ENCODE measurements at places on chromosomes 16 and 17.

DNA sequence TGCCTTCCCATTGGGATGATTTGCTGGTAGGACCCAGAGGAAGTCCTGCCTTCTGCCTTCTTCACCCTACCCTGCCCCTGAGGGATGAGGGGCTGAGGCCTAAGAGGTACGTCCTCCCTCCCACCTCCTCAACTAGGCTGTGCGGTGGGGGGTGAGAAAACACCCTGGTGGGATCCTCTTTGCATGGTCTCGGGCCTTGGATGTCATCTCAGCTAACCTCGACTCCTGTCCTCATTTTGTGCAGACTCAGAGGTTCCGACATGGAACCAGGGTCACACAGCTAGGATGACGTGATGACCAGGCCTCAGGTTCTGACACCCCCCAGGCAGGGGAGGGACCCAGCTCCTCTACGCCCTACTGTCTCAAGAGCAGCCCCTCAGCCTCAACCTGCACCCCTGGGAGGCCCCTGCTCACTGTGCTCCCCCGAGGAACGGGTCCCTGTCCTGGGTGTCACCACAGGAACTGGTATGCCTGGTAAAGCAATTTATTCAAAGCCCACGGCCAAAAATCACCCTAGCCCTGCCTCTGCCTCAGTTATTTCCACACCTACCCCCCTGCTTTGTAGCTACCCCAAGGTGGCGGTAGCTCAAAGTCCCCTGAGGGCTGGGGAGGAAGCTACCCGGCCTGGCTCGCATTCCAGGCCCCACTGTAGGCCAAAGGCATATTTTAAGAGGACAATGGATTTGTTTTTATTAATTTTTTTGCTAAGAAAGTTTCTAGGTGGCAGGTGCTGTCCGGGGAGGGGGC, 17.5 kb downstream of the UNC13D start:
- no peak for DNase-seq

DNA sequence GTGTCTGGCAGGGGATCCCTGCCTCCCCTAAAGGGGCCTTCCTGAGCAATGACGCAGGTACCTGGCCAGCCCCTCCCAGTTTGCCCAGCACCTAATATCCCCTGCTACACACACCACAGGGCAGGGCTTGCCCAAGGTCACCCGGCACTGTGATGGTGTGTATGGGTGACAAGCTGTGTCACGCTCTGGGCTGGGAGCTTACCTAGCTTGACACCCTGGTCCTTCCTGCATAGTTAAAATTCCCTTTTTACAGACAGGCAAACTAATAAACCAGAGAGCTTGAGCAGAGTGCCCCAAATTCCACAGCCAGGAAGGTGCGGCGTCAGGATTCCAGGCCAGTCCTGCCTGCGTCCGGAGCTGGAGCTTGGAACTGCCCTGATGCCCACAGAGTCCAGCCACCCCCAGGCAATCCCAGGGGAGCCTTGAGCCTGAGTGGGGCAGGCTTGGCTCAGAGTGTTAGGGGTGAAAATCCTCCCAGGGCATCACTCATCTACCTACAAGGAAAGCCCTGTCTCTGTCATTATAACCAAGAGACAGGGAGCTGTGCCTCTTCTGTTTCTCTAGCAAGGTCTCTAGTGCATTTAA, 18.1 kb downstream of the MMP15 start:
- DNase-seq, result no peak

DNA sequence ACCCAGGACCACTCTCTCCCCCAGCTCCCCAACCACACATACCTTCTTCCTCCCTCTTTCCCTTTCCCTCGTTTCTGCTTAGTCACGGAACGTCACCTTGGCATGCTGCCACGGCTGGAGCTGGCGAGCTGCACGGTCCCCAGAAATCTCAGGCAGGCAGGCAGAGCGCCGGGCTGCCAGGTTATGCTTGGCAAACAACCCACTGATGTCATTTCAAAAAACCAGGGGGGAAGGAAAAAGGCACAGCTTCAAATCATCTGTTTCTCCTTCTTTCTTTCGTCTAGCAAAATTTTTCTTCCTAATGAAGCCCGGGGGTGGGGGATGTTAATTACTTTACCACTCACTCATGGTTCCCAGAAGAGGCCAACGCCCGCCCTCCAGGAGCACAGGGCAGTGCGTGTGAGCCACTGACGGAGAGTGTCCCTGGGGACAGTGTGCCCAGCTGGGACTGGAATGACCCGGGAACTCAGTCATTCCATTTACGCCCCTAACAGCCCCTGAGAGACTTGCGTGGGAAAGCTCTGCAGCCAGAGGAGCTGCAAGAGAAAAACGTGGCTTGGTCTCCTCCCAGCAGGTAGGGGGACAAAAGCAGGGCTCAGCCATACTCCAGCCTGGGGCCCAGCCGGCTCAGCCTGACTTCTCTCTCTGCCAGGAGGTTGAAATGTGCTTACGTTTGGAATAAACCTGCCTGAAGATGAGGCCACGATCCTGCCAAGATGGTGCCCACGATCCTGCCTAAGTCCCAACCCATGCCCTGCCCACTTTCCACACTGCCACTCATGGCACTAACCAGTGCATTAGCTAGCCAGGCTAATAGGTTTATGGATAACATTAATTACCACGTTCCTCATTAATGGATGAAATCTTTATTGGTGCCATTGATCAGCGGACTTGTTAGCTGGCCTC, 198.9 kb downstream of the ZFHX3 start:
- no peak for DNase-seq

GRCh38 chr16:72940886-72941285, 107.0 kb downstream of the ZFHX3 start:
- no peak for DNase-seq

DNA sequence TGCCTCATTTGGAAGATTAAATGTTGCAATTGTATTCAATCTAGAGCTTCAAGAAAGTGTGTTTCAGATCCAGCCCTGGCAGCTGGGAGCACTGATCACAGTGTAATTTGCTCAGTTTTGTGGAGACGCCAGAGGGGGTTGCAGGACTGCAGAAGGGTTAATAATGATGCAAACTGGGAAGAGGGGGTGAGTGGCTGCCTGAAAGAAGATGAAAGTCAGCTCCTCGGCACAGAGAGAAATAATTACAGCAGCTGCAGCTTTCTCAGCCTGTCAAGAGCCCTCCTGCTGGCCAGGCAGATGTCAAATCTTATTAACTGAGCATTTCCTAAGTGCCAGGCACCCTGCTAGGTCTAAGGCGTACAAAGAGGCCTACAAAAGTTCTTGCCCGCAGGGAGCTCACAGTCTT, 97.7 kb downstream of the ZNF18 start:
- DNase-seq, result no peak

- no peak for DNase-seq
Measured at GRCh38 chr17:49520386-49521087, 25.4 kb downstream of the NGFR start.

DNA sequence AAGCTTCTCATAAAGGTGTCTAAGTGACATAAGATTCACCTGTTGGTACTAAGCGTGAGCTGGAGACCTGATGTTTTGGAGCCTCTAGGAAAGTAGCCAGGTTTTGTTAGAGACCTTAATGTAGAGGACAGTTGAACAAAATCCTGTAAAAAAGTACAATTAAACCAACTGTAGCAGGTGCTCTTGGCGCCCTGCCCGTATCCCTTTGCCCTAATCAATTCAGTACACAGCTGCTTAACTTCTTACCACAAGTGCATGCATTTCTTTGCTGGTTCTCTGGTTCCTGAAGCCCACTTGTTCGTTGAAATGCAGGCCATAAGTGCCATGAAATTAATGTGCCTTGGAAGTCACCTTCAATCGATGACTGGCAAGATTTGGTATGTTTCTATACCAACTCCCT, 24.4 kb downstream of the GLP2R start:
- peak; percentile 32 for DNase-seq

GRCh38 chr16:75423723-75424104, 9.6 kb downstream of the CFDP1 start:
- no peak for DNase-seq

- DNase-seq, result no peak
Measured at GRCh38 chr16:54923055-54923473, 7.6 kb upstream of the IRX5 start.

DNA sequence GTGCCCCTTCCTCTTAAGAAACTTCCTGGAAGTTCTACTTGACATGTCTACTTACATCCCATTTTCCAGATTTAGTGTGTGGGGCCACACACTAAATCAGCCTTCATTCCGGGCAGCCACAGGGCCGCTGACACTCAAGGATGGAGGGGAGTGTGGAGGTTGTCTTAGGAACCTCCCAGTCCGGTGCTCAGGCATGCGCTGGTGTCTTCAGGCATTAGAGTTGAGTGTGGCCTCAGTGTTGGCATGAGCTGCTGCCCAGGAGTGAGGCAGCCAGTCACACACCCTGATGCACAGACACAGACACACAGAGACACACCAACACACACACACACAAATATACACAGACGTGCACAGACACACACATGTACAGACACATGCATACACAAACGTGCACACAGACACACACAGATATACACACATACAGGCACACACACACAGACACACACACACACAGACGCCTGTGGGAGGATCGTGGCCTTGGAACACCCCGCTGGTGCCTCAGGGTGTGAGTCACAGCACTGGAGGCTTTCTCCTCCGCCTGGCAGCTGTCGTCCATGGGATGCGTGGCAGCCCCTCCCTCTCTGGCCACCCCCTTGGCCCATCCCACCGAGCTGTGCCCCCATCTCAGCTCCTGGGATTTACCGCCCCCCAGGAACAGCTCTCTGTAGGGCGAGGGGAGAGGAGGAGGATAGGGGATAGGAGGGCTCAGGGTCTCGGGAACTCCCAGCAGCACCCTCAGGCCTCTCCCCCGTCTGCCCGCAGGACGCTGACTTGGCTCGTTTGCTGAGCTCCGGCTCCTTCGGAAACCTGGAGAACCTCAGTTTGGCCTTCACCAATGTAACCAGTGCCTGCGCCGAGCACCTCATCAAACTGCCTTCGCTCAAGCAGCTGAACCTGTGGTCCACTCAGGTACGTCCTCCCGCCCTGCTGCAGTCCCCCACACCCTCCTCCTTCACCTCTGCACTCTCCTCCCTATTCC, 75.6 kb upstream of the PLCG2 start:
- DNase-seq, result no peak

DNA sequence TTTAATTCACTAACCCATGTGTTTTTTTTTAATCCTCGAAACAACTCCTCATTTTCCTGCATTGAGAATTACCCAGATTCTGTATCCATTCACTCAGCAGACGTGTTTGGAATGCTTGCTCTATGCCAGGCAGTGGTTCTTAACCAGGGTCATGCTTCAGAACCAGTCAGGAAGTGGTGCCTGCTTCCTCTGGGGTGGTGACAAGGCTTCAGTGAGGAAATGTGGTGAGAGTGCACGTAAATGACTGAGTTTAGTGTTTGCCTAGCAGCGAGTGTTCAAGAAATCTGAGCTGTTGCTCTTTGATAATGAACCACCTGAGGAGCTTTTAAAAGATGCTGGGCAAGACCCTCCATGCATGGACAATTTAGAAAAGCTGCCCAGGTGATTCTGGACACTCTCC, 9.9 kb downstream of the ZFP90 start:
- DNase-seq, result no peak

- DNase-seq, result no peak
Measured at GRCh38 chr17:50161911-50162288, 3.9 kb upstream of the SGCA start.

- DNase-seq, result no peak
Measured at GRCh38 chr17:62140836-62141235, 75.8 kb upstream of the MED13 start.

DNA sequence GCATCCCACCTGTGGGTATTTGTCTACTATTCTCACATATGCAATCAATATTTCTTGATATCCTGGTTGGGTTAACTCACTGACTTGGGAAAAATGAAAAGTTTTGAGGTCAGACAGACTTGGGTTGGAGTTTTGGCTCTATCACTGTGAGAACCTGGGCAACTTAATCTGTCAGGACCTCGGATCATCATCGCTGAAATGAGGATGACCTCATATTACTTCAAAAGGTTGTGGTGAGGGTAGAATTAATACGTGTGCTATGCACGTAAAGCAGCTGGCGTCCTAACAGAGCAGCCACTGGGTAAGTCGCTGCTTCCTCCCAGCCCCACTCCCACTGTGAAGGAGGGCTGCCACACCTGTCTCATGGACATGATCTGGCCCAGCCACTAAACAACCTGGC, 57.3 kb downstream of the COG7 start:
- DNase-seq, result no peak

DNA sequence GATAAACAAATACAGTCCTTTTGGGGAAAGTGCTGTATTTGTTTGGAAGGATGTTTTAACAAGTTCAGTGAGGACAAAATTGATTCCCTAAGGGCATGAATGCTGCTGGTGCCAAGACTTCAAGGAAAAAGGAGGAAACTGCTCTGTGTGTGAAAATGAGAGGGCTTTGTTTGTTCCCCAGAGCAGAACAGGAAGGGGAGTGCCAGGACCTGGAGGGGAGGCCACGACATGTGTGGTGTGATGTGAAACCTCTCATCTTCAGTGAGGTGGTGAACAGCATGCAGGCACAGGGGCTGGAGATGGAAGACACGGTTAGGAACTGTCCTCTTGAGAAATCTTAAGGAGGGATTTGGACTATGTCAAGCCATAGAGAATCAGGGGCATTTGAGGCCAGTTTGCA, 46.6 kb upstream of the GRIN2A start:
- no peak for DNase-seq

GRCh38 chr17:35447499-35447898, 1.1 kb downstream of the SLFN13 start:
- DNase-seq, result no peak

- DNase-seq, result no peak
Measured at GRCh38 chr17:55283256-55283965, 18.7 kb downstream of the HLF start.

DNA sequence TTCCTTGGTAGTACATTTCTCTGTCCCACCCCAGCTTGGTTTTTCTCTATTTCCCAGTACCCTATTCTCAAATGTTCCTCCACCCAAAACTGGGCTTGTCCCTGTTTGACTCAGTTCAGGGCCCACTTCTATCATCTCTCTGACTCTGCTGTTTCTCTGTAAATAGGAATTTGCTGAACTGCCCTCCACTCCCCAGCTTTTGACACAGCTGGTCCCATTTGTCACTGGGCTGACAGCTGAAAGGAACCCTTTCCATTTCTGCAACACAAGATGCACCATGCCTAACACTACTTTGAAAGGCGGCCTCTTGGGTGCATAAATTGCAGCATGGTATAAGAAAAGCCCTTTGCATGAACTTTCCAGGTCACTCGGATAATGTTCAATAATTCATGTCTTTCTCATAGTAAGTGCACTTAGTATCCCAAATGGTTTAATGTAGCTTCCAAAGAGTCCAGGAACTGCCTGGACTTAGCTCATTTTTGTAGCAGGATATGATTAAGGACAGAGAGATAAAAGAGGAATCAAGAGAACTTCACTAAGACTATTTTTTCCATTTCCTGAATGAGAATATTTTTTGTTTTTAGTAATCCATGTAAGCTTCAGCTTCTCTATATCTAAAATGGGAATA, 256.7 kb downstream of the CDH11 start:
- DNase-seq, result no peak
